Activated naive CD4-positive, alpha-beta T cell treated with anti-CD3 and anti-CD28 coated beads for 36 hours (primary cell): ENCODE measurements at places on chromosomes 4 and X.

- no peak for DNase-seq
These were observed 201.7 kb downstream of the FAM133A start for GRCh38 chrX:93875621-93876282.

DNA sequence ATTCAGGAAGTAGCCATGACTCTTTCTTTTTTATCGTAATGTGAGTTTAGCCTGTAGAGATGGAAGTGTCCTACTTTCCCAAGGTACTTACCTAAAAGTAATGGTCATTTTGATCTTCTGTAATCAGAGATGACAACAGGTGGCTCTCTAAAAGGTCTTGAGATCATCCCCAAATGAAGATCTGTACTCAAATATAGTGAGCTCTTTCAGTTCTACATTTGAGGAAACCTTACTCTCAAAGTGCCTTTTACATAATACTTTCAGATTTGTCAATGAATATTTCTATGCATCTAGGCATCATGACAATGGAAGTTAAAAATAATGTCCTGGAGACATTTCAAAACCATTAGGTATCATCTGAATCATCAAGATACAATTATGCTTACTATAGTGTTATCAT, 17.2 kb upstream of the MND1 start:
- DNase-seq: no peak

DNA sequence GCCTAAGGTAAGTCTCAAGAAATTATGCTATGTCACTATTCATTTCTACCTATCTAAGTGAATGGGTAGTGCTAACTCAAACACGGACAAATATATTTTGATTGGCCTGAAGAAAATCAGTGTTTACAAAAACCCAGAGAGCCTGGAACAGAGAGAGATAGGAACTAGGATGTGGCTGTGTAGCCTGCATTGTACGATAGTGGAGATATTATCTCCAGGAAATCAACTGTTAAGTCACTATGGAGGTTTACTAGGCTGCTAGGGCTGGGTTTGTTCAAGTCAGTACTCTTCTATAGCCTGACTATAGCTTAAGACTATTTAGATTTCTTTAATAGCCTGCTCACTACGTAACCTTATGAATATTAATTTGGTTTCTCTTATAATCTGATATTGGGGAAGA, 127.9 kb downstream of the TACR3 start:
- DNase-seq: no peak

DNA sequence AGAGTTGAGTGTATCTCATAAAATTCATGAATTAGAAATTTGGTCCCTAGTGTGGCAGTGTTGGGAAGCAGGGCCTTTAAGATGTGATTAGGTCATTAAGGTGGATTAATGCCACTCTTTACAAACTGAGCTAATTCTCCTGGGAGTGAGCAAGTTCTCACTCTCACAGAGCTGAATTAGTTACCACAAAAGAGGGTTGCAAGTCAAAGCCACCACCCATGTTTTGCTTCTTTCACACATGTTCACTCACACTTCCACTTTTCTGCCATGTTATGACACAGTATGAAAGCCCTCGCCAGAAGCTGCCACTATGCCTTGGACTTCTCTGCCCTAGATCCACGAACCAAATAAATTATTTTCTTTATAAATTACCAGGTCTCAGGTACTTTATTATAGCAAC, 332.1 kb downstream of the ARAP2 start:
- no peak for DNase-seq

DNA sequence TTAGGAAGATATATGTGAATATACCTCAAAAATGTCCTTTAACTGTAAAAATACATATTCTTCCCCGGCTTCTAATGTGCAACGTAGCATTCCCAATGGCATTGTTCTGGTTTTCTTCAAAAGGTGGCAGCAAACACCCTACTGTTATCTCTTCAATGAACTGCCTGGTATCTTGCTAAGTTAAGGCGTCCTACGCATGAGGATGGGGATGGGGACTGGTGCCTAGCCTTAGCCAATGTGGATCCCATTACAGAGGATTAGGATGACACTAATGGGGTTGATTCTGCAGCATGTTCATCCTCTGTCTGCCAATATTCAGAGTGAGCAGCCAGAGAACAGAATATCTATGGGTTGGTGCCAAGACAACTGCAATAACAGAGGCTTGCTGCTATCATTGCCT, 334.9 kb upstream of the ADGRL3 start:
- DNase-seq: no peak

DNA sequence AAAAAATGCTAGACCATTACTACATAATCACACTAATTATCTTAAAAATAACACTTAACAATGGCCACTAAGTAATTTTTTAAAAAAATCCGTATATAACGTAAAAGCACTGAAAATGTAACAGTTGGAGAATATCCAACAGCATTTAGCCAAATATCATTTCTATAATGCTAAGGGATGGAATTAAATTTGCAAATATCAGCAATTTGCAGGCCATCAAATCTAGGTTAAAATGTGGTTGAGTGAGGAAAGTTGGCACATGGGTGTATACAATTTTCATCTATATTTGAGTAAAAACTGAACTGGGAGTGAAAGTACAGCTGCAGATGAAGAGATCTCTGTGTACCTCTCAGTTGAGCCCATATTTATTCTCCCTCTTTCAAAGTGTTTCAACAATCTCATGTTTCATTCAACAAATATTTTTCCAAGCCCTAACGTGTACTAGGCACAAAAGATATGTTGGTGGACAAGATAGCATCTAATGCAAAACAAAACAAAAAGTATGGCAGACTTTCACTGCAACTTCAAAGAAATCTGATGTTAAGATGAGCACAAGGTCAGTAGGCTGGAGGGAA, 63.0 kb downstream of the MBNL3 start:
- DNase-seq: no peak

GRCh38 chr4:8365951-8366350, 74.6 kb downstream of the ACOX3 start:
- DNase-seq: no peak

DNA sequence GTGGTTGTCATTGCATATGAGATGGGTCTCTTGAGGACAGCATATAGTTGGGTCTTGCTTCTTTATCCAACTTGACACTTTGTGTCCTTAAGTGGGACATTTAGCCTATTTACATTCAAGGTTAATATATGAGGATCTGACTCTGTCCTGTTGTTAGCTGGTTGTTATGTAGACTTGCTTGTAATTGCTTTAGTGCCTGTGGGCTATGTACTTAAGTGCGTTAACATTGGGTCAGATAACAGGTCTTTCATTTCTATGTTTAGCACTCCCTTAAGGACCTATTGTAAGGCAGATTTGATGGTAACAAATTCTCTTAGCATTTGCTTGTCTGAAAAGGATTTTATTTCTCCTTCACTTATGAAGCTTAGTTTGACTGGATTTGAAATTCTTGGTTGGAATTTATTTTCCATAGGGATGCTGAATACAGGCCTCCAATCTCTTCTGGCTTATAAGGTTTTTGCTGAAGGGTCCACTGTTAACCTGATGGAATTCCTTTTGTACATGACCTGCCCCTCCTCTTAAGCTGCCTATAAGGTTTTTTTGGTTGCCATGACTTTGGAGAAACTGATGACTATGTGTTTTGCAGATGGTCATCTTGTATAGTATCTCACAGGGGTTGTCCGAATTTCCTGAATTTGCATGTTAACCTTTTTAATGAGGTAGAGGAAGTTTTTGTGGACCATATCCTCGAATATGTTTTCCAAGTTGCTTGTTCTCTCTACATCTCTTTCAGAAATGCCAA, 162.0 kb downstream of the NKX6-1 start:
- no peak for DNase-seq

DNA sequence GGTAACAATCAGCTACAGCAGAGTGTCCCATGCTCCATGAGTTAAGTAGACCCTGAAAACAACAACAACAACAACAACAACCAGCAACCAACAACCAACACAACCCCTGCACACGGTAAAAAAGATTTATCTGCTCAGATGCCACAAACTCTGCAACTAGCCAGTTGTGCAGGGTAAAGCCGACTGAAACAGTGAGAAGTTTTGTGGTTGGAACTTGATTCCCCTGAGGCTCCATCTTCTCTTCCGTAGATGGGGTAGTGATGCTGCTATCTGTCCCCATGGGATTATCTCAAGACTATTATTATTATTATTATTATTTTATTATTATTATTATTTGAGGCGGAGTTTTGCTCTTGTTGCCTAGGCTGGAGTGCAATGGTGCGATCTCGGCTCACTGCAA, 50.6 kb upstream of the RAPGEF2 start:
- no peak for DNase-seq

GRCh38 chr4:94623126-94623911, 134.4 kb upstream of the BMPR1B start:
- no peak for DNase-seq

- DNase-seq: no peak
These were observed 115.8 kb upstream of the INPP4B start for GRCh38 chr4:142961866-142962265.
